ENCODE measurements at places on chromosomes 2 and 18. TPM values are rescaled to one million over a fixed set of nuclear protein-coding genes. Genes with fewer than 3 reads are reported as not detected.
A peak's percentile ranks its signal among the peaks of the same experiment; 100 is the strongest.

SLC23A3 gene
- 1.2 TPM for total RNA-seq

PRKAG3 gene
- not detected for total RNA-seq

GRCh38 chr18:5759194-5759593 lies 136.1 kb downstream of the TMEM200C start:
- H3K4me1 ChIP-seq, result no peaks in the 10 kb centered on the region
- no peaks in the 10 kb centered on the region for H3K36me3 ChIP-seq
- H3K27ac ChIP-seq, result no peak overlapping the region
- no peak overlapping the region for H3K4me3 ChIP-seq

DUSP19 gene
- 5.3 TPM for total RNA-seq

DNA sequence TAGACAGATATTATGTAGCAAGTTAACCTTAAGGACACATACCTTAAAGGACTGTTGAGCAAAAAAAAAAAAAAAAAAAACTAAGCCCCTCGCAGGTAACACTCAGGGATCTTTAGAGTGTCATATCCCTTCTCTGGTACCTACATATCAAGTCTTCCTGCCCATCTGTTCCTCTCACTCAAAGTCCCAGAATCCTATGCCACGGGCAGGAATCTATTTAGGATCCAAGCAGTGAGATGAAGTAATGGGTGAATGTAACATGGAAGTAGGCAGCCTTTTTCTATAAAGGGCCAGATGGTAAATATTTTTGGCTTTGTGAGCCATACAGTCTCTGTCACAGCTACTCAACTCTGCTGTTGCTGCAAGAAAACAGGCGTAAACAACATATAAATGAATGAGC lies 496.7 kb downstream of the STK39 start:
- H3K4me1 ChIP-seq, result no peaks in the 10 kb centered on the region
- H3K27me3 ChIP-seq, result no peaks in the 10 kb centered on the region
- no peak overlapping the region for H3K4me3 ChIP-seq
- DNase-seq, result no peak

C2orf66 gene
- total RNA-seq, result not detected

DRC1 gene
- 2.2 TPM for total RNA-seq

CD8B2 gene
- not detected for total RNA-seq

- peaks cover 6% of the 10 kb centered on the region for H3K4me1 ChIP-seq
- no peak overlapping the region for H3K27ac ChIP-seq
- no peaks in the 10 kb centered on the region for H3K27me3 ChIP-seq
- H3K4me3 ChIP-seq, result no peak overlapping the region
- no peak for DNase-seq
Observed at GRCh38 chr18:58756596-58757240, 85.5 kb downstream of the MALT1 start.

SLC38A11 gene
- 7.2 TPM for total RNA-seq

C1GALT1C1L gene
- total RNA-seq, result not detected

GRCh38 chr18:49898421-49898820 lies 85.1 kb upstream of the ACAA2 start:
- H3K36me3 ChIP-seq, result peaks cover 28% of the 10 kb centered on the region
- no peaks in the 10 kb centered on the region for H3K27me3 ChIP-seq
- DNase-seq, result peak; percentile 48
- peaks cover 4% of the 10 kb centered on the region for H3K4me1 ChIP-seq

- no peak overlapping the region for H3K4me3 ChIP-seq
- no peaks in the 10 kb centered on the region for H3K36me3 ChIP-seq
- no peaks in the 10 kb centered on the region for H3K27me3 ChIP-seq
- H3K4me1 ChIP-seq, result no peaks in the 10 kb centered on the region
- H3K27ac ChIP-seq, result no peak overlapping the region
- DNase-seq, result no peak
Observed at GRCh38 chr2:180739070-180739469, 241.3 kb upstream of the UBE2E3 start.

GRCh38 chr2:104857262-104858005 lies 3.5 kb downstream of the POU3F3 start:
- peak overlapping the region; percentile 0 for H3K4me3 ChIP-seq
- peaks cover 83% of the 10 kb centered on the region for H3K27me3 ChIP-seq
- H3K36me3 ChIP-seq, result no peaks in the 10 kb centered on the region
- no peak overlapping the region for H3K27ac ChIP-seq
- DNase-seq, result no peak

DNA sequence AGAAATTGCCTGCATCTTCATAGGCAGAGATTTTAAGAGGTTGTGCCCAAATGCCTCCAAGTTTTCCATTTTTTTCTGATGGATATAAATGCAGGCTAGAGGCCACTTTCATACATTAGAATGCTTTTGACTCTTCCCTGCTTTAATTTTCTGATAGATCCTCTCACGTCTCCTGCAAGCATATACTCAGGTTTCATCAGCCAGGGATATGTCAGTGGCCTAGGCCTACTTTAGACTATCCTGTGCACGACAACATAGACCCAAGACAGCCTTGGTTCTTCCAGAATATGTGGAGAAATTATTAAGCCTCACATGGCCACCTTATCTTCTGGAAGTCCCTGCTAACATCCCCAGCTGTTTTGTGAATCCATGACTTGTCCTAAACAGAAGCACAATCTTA lies 415.9 kb downstream of the TDRD15 start:
- H3K36me3 ChIP-seq, result no peaks in the 10 kb centered on the region
- no peaks in the 10 kb centered on the region for H3K4me1 ChIP-seq
- no peak for DNase-seq
- no peak overlapping the region for H3K4me3 ChIP-seq

RAX gene
- not detected for total RNA-seq

DNA sequence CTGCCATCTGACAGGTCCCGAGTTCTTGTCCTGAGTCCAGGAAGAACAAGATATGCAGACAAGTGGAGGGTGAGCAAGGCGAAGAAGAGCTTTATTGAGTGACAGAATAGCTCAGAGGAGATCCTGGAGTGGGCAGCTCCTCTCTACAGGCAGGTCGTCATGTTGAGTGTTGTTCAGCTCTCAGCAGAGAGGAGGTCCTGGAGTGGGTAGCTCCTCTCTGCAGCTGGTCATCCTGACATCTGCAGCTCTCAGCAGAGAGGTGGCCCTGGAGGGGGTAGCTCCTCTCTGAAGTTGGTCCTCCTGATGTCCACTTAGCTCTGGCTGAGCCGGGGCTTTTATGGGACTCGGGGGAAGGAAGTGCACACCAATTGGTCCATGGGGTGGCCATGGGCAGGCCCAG lies 90.4 kb downstream of the ATAD2B start:
- H3K36me3 ChIP-seq, result peaks cover 23% of the 10 kb centered on the region
- no peak overlapping the region for H3K27ac ChIP-seq
- DNase-seq, result no peak
- no peaks in the 10 kb centered on the region for H3K4me1 ChIP-seq
- no peaks in the 10 kb centered on the region for H3K27me3 ChIP-seq

VIL1 gene
- 12.5 TPM for total RNA-seq

DNA sequence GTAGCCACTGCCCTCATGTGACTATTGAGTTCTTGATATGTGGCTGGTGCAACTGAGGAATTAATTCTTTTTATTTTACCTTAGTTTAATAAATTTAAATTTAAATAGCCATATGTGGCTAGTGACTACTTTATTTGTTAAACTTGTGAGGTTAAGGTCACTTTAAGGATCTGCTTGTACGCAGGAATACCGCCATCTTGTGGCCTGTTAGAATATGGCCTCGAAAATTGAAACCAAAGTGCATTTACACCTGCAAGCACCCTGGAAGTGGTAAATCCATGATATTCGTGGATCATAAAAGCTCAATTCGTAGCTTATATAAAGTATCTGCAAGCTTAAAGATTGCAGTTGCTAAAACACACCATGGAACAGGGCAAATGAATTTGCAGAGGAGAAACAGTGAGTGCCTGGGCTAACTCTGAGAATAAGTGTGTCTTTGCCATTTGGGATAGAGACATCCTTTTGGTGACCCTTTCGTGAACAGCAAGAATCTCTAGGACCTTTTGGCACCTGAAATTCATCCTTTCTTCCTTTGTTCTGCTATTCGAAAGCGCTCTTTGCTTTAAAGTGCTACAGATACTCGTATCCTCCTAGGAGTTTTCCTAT lies 59.9 kb upstream of the REG3A start:
- H3K27me3 ChIP-seq, result no peaks in the 10 kb centered on the region
- H3K27ac ChIP-seq, result no peak overlapping the region
- H3K4me3 ChIP-seq, result no peak overlapping the region
- H3K4me1 ChIP-seq, result no peaks in the 10 kb centered on the region
- no peaks in the 10 kb centered on the region for H3K36me3 ChIP-seq

ABCG5 gene
- total RNA-seq, result not detected

DNA sequence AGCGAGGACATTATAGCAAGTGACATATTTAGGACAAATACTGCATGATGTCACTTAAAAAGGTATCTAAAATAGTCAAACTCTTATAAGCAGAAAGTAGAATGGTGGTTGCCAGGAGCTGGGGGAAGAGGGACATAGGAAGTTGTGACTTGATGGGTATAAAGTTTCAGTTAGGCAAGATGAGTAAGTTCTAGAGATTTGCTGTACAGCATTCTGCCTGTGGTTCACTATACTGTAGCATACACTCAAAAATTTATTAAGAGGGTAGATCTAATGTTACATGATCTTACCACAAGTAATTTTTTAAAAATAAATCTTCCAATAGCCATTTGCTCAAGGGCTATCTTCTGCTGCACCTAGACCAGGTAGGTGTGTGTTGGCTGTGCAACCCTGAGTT lies 78.1 kb upstream of the NPAS2 start:
- no peak for DNase-seq
- H3K36me3 ChIP-seq, result no peaks in the 10 kb centered on the region
- H3K4me1 ChIP-seq, result peaks cover 18% of the 10 kb centered on the region
- no peak overlapping the region for H3K4me3 ChIP-seq

CD8A gene
- not detected for total RNA-seq

LAMA1 gene
- not detected for total RNA-seq

IL18R1 gene
- 83.9 TPM for total RNA-seq

GRCh38 chr18:47265197-47265596 lies 13.7 kb upstream of the SKOR2 start:
- H3K4me3 ChIP-seq, result no peak overlapping the region
- H3K27ac ChIP-seq, result no peak overlapping the region
- H3K4me1 ChIP-seq, result peaks cover 24% of the 10 kb centered on the region
- no peak for DNase-seq
- H3K27me3 ChIP-seq, result peaks cover 53% of the 10 kb centered on the region

GAREM1 gene
- 18.7 TPM for total RNA-seq

- H3K27me3 ChIP-seq, result no peaks in the 10 kb centered on the region
- H3K4me3 ChIP-seq, result no peak overlapping the region
- H3K27ac ChIP-seq, result no peak overlapping the region
- no peaks in the 10 kb centered on the region for H3K4me1 ChIP-seq
Observed at GRCh38 chr2:26469955-26470354, 8.0 kb downstream of the OTOF start.

DNA sequence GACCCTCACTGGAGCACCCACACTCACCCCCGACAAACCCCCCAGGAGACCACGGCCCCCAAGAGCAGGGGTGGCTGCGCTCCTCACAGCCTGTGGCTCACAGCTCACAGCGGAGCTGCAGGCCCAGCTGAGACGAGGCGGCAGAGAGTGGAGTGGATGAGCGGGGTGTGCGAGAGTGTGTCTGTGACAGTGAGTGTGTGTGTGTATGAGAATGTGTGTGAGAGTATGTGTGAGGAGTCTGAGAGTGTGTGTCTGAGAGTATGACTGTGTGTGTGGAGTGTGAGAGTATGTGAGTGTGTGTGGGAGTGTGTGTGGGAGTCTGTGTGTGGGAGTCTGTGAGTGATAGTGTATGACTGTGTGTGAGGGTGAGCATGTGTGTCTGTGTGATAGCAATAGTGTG lies 55.3 kb upstream of the ID2 start:
- no peaks in the 10 kb centered on the region for H3K36me3 ChIP-seq
- H3K27me3 ChIP-seq, result no peaks in the 10 kb centered on the region
- no peaks in the 10 kb centered on the region for H3K4me1 ChIP-seq
- no peak overlapping the region for H3K4me3 ChIP-seq

- H3K27me3 ChIP-seq, result no peaks in the 10 kb centered on the region
- no peak for DNase-seq
- H3K4me3 ChIP-seq, result no peak overlapping the region
- no peak overlapping the region for H3K27ac ChIP-seq
Observed at GRCh38 chr18:52427521-52428175, 87.7 kb downstream of the DCC start.

GRCh38 chr2:232937278-232937906 lies 67.3 kb downstream of the SNORC start:
- H3K4me1 ChIP-seq, result no peaks in the 10 kb centered on the region
- no peak overlapping the region for H3K4me3 ChIP-seq
- H3K27me3 ChIP-seq, result peaks cover 12% of the 10 kb centered on the region
- no peak for DNase-seq
- H3K27ac ChIP-seq, result no peak overlapping the region

UCN gene
- not detected for total RNA-seq

- H3K4me3 ChIP-seq, result no peak overlapping the region
- no peak overlapping the region for H3K27ac ChIP-seq
- DNase-seq, result no peak
- H3K36me3 ChIP-seq, result peaks cover 16% of the 10 kb centered on the region
- H3K27me3 ChIP-seq, result no peaks in the 10 kb centered on the region
Observed at GRCh38 chr2:189841019-189841418, 56.8 kb downstream of the PMS1 start.

GRCh38 chr2:216320852-216321251 lies 51.4 kb downstream of the MARCHF4 start:
- H3K27me3 ChIP-seq, result no peaks in the 10 kb centered on the region
- no peak for DNase-seq
- H3K4me3 ChIP-seq, result no peak overlapping the region
- H3K4me1 ChIP-seq, result no peaks in the 10 kb centered on the region
- no peak overlapping the region for H3K27ac ChIP-seq
- H3K36me3 ChIP-seq, result no peaks in the 10 kb centered on the region

DNA sequence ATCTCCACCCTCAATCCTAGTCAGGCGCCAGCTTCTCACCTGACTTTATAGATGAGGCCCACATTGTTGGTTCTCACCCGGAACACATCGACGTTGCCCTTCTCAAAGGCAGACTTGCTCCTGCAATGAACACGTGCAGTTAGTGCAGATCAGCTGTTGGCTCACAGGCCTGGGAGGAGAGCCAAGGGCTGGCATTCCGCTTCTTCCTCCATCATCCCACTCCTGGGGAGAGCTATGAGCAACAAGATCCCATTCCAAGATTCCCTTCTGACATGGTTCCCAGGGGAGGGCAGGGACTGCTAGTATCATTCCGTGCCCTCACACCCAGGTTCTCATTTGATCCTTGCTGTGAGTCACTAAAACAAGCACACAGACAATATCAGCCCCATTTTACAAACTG lies 15.1 kb downstream of the LOXHD1 start:
- no peaks in the 10 kb centered on the region for H3K4me1 ChIP-seq
- no peak overlapping the region for H3K27ac ChIP-seq
- H3K4me3 ChIP-seq, result no peak overlapping the region
- no peaks in the 10 kb centered on the region for H3K36me3 ChIP-seq

GRCh38 chr2:109662889-109663288 lies 48.7 kb downstream of the SOWAHC start:
- H3K4me3 ChIP-seq, result no peak overlapping the region
- DNase-seq, result no peak
- H3K36me3 ChIP-seq, result no peaks in the 10 kb centered on the region
- H3K27me3 ChIP-seq, result no peaks in the 10 kb centered on the region
- H3K4me1 ChIP-seq, result peaks cover 6% of the 10 kb centered on the region

- H3K27me3 ChIP-seq, result no peaks in the 10 kb centered on the region
- H3K4me3 ChIP-seq, result no peak overlapping the region
- H3K4me1 ChIP-seq, result peaks cover 97% of the 10 kb centered on the region
- H3K27ac ChIP-seq, result no peak overlapping the region
- H3K36me3 ChIP-seq, result no peaks in the 10 kb centered on the region
Observed at GRCh38 chr2:54475919-54476318, 19.8 kb downstream of the SPTBN1 start.

Measured in stomach (tissue), 19 donors.